ENCODE measurements at places on chromosomes 2 and 18.
A peak's percentile ranks its signal among the peaks of the same experiment; 100 is the strongest.

- no peak for DNase-seq
Measured at GRCh38 chr18:31631526-31631925, 39.8 kb downstream of the TTR start.

GRCh38 chr18:61580046-61580445 lies 246.8 kb downstream of the CDH20 start:
- DNase-seq, result no peak

GRCh38 chr2:45755585-45756335 lies 104.3 kb downstream of the PRKCE start:
- DNase-seq, result peak; percentile 89

DNA sequence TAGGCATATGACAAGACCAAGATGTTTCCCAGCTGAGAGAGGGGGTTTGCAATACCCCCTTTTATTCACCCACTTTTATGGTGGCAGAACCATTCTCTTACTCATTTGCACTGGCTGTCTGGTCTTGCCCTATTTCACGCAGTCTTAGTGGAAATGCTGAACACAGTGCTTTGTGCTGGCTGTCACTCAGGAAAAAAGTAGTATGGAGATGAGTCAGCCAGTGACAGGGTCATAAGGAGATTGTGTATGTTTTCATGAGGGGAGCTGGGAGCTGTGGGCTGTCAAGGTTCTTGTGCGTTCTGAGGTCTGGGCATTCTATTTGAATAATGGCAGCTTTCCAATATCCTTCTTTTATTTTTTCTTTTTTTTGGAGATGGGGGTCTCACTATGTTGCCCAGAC lies 10.9 kb upstream of the CNRIP1 start:
- DNase-seq, result no peak

- no peak for DNase-seq
Measured at GRCh38 chr2:206422493-206422892, 20.8 kb upstream of the ADAM23 start.

DNA sequence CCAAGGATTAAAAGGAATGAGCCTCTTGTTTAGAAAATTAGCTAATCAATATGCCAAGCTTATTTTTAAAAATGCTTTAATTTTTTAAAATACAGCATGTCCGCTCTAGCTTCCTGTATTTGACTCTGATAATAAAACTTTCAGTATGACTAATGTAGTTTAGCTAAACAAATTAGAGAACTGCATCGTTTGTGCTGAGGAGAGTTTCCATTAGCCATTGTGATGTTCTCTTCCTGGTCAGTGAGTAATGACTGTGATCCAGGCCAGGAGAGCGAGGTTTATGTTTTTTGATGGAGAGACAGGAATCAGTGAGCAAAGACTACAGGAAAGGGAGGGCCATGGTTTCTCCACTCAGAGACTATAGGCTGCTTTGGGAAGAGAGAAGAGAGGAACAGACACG lies 237.2 kb upstream of the ETAA1 start:
- DNase-seq, result peak; percentile 70

DNA sequence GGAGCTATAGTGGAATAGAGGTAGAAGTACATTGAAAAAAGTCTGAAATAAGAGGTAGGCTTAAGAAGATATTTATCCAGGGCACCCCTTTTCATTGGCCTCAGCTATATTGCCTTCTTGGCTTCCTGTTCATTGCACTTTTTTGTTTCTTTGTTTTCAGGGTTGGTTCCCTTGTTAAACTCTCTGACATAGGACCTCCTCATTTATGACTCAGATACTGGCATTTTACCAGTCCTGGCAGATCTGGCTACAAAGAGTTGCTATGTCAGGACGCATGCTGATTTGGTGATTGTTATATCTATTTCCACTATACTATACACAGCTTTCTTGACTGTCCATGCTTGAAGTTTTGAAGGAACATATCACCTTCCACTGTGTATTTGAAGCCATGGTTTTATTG lies 60.0 kb downstream of the GCA start:
- peak; percentile 63 for DNase-seq

DNA sequence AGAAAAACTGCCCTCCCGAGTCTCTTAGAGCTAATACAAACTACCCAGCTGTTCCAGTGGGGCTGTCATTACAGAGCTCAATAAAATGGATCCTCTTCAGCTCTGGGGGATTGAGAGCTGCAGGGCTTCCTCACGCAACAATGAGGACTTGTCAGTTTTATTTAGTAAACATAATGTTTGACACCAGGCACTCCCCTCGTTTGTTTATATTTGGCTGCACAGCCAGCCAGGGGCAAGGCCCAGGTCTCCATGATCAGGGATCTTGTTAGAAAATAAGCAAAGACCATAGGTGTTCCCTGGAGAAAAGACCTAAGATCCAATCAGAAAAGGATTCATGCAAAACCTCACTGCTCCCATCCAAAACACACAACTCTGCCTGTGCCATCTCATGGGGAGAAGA lies 158.2 kb downstream of the C1D start:
- no peak for DNase-seq

- DNase-seq, result no peak
Measured at GRCh38 chr2:162063899-162064298, 10.1 kb downstream of the DPP4 start.

DNA sequence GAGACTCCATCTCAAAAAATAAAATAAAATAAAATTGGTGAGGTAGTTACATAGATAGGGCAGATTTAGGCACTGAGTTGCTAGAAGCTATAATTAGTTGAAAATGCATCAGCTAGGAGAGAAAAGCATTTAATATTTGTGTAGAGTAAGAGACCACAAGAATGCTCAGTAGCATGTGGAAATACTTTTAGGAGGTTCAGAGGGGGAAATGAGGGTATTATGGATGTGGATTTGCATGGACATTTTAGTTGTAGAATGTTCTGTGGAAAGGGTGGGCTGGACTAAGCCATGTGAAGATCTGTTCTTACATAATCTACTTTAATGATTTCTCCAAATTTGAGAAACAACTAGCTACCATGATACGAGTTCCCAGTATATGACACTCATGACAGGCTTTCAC lies 95.5 kb downstream of the ATP9B start:
- no peak for DNase-seq

- peak; percentile 60 for DNase-seq
Measured at GRCh38 chr2:15588329-15588919, 3.2 kb upstream of the DDX1 start.

DNA sequence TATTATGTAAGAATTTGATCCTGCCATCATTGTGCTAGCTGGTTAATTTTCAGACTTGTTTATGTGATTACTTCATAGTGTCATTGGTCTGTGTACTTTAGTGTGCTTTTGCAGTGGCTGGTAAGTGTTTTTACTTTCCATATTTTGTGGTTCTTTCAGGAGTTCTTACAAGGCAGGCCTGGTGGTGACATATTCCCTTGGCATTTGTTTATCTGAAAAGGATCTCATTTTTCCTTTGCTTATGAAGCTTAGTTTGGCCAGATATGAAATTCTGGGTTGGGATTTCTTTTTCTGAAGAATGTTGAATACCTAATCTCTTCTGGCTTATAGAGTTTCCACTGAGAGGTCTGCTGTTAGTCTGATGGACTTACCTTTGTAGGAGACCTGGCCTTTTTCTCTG lies 72.8 kb upstream of the MC4R start:
- DNase-seq, result no peak

DNA sequence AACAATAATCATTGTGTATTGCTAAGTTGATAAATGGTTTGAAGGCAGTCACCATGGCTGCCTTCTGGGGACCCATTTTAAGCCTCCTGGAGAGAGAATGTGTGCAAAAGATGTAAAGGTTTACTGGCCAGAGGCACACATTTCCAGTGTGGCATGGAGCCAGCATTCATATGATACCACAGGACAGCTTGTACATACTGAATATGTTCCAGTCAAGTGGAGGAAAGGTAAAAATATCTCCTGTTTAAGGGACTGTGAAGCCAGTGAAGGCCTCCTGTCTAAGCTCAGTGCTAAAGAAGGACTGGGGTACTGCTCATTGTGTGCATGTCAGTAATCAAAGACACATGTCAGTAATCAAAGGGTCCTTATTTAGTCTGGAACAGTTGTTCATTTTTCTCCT lies 119.2 kb downstream of the BABAM2 start:
- no peak for DNase-seq

- DNase-seq, result no peak
Measured at GRCh38 chr2:135327146-135327545, 203.9 kb downstream of the ZRANB3 start.

- DNase-seq, result no peak
Measured at GRCh38 chr18:58715540-58715939, 44.3 kb downstream of the MALT1 start.

DNA sequence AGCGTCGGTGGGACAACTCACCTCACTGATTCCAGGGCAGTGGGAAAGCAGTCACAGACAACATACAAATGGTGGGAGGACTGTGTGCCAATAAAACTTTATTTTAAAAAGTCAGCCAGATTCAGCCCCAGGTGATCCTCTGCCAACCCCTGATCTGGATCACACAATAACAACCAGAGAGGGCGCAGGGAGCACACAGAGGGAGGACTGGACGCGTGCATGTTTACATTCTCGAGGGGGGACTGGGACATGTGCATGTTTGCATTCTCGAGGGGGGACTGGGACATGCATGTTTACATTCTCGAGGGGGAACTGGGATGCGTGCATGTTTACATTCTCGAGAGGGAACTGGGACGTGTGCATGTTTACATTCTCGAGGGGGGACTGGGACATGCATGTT lies 209.5 kb downstream of the NDUFA10 start:
- DNase-seq, result no peak

- peak; percentile 60 for DNase-seq
Measured at GRCh38 chr2:64988420-64989125, 626 bp upstream of the SLC1A4 start.

- peak; percentile 15 for DNase-seq
Measured at GRCh38 chr2:52810460-52810859, 957.1 kb upstream of the CHAC2 start.

DNA sequence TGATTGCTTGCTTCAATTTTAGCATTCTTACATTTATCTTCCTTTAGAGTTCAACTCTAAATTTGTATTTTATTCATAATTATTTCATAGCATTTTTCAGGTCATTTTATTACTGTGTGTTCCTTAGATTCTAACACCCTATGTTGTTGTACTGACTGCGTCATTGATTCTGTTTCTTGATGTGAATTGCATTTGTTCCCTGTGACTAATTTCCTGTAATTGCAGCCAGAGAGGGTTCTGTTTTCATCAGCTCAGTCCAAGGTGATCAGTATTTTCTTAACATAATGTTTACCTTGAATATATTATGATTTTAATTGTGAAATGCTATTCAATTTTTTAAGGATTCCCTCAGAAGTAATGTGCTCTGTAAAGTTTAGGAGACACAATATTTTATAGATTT lies 970.2 kb upstream of the PIK3C3 start:
- DNase-seq, result no peak

DNA sequence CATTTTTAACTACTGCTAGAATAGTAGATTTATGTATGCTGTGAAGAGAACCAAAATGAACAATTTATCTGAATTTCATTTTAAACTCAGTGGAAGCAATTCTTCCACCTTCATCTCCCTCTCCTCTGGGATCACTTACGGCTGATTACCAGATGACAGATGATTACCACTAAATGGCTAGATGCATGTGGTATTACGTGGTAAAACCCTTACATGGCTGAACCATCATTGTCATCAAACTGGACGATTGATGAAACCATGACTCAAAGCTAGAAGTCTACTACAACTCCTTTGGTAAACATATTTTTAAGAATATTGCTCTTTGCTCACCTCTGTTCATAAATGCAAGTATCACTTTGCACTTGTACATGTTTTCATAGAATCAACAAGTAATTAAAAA lies 48.5 kb upstream of the DOCK10 start:
- DNase-seq, result peak; percentile 44

GRCh38 chr2:236748801-236749200 lies 179.2 kb downstream of the ACKR3 start:
- DNase-seq, result no peak

GRCh38 chr18:8948471-8949149 lies 153.9 kb upstream of the NDUFV2 start:
- peak; percentile 91 for DNase-seq

GRCh38 chr2:39121523-39122063 lies 742 bp upstream of the SOS1 start:
- no peak for DNase-seq

DNA sequence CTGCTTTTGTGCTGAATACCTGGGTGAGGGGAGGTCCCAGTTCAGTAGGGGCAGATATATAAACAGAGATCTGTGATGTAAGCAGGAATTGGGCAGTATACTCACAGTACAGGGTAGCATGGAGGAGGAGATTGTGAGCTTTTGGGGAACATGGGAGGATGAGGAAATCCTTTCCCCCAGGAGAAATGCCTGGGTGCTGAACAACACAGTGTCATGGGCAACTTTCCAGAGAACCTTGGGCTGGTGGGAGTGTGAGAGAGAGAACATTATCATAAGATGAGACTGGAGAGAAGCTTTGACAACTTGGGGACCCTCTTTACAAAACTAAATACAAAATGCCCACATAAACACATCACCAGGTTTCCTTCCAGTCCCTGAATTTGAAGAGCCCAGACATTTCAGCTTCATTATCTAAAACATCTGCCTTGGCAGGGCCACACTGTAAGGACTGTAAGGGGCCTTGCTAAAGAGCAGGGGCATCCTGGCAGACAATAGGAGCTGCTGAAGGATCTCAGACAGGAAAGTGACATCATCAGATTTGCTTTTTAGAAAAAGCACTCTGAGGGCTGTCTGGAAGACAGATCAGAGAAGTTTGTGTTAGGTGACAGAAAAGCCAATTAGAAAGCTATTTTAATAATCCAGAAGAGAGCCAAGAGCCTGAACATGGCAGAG lies 303.1 kb upstream of the FBXO11 start:
- peak; percentile 70 for DNase-seq

- DNase-seq, result no peak
Measured at GRCh38 chr2:222862909-222863544, 2.2 kb downstream of the ACSL3 start.

GRCh38 chr18:14120926-14121325 lies 11.3 kb downstream of the ZNF519 start:
- no peak for DNase-seq

- no peak for DNase-seq
Measured at GRCh38 chr2:165660361-165660760, 133.7 kb downstream of the GALNT3 start.

DNA sequence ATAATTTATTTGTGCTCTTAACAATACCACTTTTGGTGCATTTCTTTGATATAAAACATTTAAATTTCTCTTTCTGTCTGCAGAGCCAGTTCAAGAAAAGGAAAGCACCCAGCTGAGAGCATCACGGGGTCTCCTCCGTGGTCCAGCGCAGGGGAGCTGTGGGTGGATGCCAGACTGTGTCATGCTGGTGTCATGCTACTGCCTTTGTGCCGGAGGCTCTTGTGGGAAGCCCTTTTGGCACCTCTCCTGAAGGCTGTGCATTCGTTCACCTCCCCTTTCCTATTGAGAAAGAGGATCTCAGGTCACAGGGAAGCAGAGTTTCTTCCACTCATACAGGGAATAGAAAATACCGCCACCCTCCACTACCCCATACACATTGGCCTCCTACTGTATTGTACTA lies 450.4 kb downstream of the GALR1 start:
- DNase-seq, result no peak

Data from HCEC 1CT (cell line).